ENCODE measurements at places on chromosomes 5 and 9.
A peak's percentile ranks its signal among the peaks of the same experiment; 100 is the strongest.

- peak; percentile 49 for DNase-seq
Observed at GRCh38 chr9:89887286-89887685, 282.5 kb downstream of the GADD45G start.

DNA sequence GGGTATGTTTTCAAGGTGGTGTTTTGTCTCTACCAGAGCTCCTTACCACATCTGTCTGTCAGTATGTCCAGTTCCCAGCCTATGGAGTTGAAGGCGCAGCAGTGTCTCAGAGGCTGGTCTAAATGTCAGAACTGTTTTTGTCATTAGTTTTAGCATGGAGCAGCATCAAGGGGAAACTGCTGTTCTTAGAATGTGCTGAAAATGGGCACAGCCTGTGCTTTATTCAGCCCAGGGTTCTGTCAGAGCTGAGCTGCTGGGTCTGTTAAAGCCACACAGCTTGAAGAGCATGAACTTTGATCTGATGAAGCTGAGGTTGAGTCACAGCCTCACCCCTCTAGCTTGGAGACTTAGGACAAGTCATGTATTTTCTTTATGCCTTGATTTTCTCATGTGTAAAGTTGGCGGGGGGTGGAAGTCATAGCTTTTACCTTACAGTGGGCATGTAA is 71.9 kb downstream of the RALGPS1 start:
- no peak for DNase-seq

- DNase-seq, result no peak
Observed at GRCh38 chr5:14438195-14438606, 143.4 kb upstream of the OTULINL start.

GRCh38 chr9:128251732-128252100 is 24.1 kb downstream of the GOLGA2 start:
- no peak for DNase-seq

DNA sequence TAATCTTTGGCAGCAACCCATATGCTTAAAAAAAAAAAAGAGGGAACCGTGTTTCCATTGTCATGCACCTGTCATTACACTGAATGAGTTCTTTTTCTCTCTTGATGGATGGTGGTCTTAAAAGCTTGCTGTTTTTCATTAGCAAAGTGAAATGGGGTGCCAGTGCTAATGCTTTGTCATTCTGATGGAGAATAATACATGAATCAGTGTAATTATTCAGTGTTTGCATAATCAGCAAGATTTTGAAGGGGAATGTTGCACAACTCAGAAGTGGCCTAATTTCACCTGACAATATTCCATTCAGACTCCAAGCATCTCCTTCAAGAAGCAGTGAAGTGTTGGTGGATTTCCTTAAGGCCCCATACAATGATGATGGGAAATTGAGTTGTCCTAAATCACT is 38.1 kb downstream of the MAP1B start:
- DNase-seq, result no peak

DNA sequence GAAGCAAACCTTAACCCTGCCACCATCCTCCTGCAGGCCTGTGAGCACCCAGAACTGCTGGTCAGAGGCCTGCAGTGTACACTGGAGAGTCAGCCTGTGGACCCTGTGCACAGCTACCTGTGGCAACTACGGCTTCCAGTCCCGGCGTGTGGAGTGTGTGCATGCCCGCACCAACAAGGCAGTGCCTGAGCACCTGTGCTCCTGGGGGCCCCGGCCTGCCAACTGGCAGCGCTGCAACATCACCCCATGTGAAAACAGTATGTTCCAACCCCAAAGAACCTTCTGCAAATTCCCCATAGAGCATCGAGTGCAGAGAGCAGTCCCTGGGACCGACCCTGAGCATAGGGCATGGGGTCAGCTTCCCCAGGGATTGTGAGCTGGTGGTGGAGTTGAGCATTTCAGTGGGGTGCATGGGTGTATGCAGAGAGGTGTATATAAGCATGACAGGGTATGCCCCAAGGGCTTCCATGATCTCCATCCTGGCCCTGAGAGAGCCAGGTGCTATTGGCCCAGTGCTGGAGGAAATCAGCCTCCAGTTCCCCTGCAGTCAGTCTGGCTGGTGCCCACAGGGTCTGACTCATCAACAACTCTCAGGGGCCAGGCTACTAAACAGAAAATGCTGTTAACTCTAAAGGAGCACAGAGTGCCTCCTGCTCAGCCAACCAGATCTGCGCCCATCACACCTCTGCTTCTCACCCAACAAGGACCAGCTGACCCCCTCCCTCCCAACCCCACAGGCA is 126.2 kb downstream of the SAXO1 start:
- peak; percentile 58 for DNase-seq

- peak; percentile 80 for DNase-seq
Observed at GRCh38 chr5:158155811-158156505, 297.0 kb upstream of the CLINT1 start.

DNA sequence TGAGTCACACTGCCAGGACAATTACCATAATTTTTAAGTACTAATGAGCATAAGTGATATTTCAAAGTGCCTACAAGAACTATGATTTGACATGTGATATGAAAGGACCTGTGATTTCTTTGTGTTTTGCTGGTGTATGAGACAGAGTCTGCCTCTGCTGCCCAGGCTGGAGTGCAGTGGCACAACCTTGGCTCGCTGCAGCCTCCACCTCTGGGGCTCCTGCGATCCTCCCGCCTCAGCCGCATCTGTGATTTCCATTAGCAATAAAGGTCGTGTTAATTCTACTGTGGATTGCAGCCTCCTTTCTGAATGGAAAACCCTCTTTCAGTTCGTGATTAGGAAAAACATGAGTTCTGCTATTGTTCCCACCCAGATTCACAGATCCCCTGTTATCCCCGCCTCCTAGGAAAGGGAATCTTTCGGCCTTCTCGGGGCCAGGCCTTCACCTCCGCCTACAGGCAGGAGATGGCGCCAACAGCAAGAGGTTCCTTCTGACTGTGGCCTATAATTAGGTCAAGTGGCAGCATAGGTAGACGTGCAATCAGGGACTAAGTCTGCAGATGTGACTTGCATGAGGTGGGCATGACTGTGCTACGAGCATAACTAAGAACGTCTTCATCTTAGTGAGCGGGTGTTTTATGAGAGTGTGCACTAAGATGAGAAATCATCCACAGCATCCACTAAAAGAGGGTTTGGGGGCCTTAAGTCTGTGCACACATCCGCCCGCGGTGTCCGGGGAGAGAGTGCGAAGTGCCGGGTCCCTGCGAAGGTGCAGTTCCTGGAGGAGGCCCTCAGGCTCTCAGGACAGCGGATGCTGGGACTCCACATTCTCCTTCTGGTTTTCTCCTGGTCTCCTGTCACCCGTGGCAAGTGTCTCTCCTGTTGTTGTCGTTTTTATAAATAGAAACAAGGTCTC is 23.1 kb downstream of the TRIM7 start:
- peak; percentile 70 for DNase-seq

DNA sequence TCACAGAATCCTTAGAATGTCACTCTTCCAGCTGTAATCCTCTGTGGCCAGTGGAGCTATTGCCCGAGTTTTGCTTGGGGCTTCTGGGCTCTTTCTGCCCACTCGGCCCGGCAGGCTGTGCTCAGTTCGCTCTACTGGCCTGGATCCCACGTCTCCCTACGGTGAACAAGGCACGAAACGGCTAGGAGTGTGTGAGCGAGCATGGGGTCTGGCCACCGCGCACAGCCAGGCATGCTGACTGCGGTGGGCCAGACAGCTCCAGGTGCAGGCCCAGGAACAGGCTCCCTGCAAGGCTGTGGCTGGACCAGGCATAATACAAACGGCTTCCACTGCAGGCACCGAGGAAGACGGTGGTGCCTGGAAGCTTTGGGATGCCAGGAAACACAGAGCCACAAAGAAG is 2035.5 kb upstream of the ACO1 start:
- DNase-seq, result no peak

GRCh38 chr5:164472165-164472564 is 966.7 kb downstream of the MAT2B start:
- DNase-seq, result no peak

DNA sequence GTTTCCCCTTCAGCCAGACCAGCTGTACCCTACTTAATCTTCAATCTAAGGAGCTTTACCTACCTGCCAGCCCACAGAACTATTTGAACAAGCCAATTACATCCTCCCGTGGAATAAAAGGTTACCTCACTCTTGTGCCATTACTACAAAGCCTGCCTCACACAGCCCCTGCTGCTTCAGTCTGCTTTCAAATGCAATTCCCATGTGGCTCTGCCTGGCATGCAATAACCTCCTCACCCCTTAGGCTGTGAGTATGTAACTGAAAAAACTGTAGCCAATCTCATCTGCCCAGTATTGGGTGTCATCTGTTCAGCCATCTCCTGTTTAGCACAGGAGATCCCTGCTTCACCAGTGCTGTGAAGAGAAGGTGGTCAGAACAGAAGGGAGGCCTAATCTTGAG is 6.1 kb upstream of the GCNT1 start:
- DNase-seq, result no peak

DNA sequence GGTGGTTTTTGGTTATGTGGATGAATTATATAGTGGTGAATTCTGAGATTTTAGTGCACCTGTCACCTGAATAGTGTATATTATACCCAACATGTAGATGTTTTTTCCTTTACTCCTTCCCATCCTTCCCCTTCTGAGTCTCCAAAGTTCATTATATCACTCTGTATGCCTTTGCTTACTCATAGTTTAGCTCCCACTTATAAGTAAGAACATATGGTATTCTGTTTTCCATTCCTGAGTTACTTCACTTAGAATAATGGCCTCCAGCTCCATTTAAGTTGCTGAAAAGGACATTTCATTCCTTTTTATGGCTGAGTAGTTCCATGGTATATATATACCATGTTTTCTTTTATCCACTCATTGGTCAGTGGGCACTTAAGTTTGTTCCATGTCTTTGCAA is 161.6 kb upstream of the CD180 start:
- DNase-seq, result no peak

DNA sequence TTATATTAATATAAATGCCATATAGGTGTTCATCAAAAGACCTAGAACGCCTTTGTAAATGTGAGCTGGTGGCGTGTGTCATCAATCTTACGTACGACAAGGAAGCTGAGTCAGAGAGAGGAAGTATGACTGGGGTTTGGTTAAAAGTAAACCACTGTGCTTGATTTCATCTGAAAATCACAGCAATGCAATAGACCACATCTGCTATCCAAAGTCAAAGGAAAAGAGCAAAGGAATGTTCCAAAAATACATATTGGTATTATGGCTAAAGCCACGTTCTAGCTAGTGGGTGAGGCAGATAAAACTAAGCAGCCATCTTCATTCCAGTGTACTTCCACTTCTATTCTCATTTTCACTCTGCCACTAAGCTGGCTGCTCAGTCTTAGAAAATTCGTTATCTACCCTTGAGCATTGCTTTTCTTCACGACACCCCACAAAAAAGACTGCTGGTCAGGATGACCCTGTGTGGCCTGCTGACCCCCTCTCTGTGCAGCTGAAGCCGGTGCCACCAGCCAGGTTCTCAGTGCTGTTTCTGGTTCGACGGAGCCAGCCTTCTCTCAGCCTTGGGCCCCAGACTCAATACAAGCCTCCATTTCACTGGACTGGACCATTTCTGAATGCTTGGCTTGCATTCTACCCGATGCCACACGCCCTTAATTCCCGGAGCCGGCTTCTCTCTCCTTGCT is 23.8 kb downstream of the SHC3 start:
- DNase-seq, result peak; percentile 95

DNA sequence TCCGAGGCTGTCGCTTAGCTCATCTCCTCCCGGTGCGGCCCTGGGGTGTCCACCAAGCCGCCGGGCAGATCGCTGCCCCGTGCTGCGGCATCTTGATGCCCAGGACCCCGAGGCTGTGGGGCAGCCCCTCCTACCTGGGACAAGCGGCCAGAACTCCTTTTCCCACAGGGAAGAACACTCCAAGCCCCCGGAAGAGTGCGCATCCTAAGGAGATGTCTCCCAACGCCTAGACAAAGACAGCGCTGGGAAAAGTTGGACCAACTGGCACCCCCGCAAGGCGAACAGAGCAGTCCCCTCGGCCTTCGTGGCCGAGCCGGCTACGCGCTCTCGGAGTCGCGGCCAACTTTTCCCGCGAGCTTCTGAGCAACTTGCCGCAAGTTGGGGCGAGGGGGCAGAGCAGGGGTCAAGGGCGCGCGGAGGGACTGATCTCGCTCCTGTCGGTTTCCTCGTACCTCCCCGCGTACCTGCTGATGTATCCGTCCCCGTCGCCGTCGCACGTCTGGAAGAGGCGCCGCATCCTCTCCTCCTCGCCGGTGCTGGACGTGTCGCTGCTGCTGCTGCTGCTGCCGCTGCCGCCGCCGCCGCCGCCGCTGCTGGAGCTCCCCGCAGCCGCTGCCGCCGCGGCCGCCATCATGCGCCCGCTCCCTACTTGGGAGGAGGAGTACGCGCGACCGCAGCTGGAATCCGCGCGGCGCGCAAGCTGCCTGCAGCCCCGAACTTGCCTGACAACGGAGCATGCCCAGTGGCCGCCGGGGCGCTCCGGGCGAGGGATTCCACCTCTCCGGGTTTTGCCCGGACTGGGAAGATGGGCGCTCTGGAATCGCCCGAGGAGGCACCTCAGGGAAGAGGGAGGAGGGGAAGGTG is at the start of gene MCC:
Gene MCC, minus strand, starts transcription at position 673 of the 864 bp plus-strand sequence.
- DNase-seq, result peak; percentile 89

- DNase-seq, result peak; percentile 17
Observed at GRCh38 chr9:71909887-71910649, 925 bp downstream of the ABHD17B start.

GRCh38 chr9:91764661-91765060 is 185.4 kb downstream of the ROR2 start:
- DNase-seq, result no peak

DNA sequence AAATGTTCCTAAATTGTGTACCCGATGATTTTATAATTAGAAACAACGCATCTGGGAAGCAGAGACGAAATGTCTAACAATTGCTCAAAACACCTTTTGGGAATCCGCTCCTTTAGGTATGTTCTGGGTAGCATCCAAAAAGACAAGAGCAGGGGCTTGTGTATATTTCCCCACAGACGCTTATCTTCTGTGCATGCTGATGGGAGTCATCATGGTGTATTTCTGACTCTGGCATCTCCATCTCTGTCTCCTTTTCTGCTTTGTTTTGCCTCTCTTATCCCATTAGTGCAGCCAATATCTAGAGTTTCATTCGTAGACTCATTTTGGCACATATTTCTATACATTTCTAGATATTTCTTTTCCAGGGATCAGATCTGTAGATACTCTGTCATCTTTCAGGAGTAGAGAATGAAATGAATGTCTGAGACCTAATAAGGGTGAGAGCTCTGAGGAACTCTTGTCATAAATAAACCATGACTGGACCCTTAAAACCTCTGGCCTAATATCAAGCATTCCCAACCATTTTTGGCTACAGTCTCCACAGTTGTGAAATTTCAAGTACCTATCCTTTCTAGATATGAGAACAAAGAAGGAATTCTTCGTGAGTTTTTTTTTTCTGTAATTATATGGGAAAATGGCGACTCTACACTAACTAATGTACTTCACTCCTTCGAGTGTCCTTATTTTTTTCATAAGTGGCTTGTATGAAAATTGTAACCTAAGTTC is 508.2 kb downstream of the ACTL7B start:
- DNase-seq, result peak; percentile 17

DNA sequence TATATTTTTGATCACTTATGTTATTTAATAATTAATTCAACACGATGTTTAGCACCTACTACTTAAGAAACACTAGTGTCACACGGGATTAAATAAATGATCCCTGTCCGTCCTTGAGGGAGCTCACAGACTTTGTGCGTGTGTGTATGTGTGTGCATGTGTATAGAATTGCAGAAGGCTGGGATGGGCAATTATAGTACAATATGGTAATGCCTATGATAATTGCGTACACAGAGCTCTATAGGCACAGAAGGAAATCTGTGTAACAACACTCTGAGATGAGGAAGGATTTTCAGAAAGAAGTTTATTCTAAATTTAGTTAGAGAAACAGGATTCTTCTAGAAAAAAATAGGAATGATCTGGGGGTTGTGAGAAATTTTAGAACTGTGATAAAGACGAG is 76.9 kb downstream of the CDH12 start:
- no peak for DNase-seq

GRCh38 chr5:111530298-111530740 is 18.0 kb upstream of the STARD4 start:
- peak; percentile 82 for DNase-seq

All from fibroblast of upper back skin (primary cell).